ENCODE measurements at places on chromosomes 1 and 21.

GRCh38 chr1:89279011-89279466 lies 6.4 kb upstream of the GBP5 start:
- DNase-seq, result no peak

- DNase-seq, result no peak
Observed at GRCh38 chr1:182080955-182081582, 19.6 kb upstream of the ZNF648 start.

- no peak for DNase-seq
Observed at GRCh38 chr21:41900401-41900800, 21.3 kb upstream of the PRDM15 start.

- DNase-seq, result no peak
Observed at GRCh38 chr1:164575356-164575886, 16.4 kb downstream of the PBX1 start.

- DNase-seq, result no peak
Observed at GRCh38 chr1:183914276-183914675, 109.4 kb downstream of the RGL1 start.

All from thymus (tissue), 14 donors.